ENCODE measurements at places on chromosomes 11 and 22. TPM values are rescaled to one million over a fixed set of nuclear protein-coding genes. Genes with fewer than 3 reads are reported as not detected.

Gene MEI1
- total RNA-seq = 52.9 TPM

DNA sequence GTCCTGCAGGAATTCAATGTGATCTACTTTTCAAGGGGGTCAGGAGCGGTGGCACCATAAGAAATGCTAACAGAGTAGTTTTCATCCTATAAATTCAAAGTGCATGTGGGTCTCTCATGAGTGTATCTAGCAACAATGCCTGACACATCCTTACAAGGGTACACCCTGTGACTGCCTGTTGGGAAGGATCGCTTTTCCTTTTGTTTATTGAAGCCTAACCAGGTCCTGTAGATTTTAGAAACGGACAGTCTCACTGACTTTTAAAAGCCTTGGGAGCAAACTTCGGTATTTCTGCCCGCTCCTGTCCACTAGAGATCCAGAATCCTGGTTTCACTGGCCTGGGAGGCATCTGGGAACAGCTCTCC is 102.4 kb downstream of the MICAL2 start:
- no peak for DNase-seq

Gene MISFA
- total RNA-seq = 0.47 TPM

DNA sequence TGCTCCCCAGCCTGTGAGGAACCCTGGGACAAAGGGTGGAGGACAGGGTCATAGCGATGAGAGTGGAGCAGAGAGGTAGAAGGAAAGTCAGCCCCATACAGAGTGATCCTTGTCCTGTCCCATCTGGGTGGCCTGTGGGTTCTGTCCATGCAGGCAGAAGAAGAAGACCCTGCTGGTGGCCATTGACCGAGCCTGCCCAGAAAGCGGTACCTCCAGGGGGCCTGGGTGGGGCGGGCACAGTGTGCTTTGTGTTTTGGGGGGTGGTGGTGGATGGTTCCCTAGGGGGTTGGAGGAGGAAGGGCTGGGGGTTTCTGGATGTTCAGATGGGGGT is 7.9 kb downstream of the SIDT2 start:
- DNase-seq = no peak

DNA sequence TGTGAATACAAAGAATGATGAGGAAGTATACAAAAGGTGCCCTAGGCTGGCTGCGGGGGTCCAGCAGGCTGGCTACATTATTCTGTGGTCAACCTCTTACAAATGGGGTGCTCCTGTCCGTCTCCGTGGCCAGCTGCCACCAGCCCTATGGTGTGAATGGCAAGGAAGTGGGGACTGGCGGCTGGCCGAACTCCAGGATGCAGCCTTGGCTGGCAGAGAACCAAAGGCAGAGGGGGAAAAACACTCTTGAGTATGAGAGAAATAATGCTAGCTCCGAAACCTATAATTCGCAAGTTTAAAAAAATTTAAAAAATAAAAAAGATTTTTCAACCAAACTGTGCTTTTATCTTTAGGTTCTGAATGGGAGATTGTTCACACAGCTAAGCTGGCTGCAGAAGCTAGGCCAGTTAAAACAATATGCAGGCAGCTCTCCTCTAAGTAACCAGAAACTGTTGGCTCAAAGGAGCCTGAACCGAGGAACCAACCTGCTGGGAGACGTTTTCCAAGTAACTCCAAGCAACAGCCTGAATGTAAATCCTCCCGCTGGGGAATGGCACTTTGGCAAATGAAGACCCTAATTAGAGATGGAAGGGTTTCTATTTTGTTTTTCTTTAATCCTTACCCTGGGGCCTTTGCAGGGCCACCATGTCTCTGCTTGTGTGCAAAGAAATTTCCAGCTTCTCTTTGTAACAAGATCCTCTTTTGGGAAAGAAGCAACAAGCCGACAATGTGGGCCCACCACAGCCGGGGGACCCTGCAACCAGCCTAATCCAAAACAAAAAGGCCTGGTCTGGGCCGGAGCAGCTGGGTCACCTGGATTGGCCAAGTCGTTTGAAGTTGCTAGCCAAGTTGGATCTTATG is 50.2 kb downstream of the C22orf31 start:
- no peak for DNase-seq

Gene IL18
- not detected for total RNA-seq

- DNase-seq = no peak
Observed at GRCh38 chr11:125516245-125516644, 20.2 kb upstream of the FEZ1 start.

Gene ESAM
- total RNA-seq = 2.8 TPM

Data from naive thymus-derived CD8-positive, alpha-beta T cell (primary cell).